ENCODE measurements at places on chromosomes 1 and 21. TPM values are rescaled to one million over a fixed set of nuclear protein-coding genes. Genes with fewer than 3 reads are reported as not detected.

The SMPDL3B gene
- 0.99 TPM for total RNA-seq

The GSTM4 gene
- 10.1 TPM for total RNA-seq

The S100A2 gene
- total RNA-seq: 26.2 TPM

The B4GALT3 gene
- total RNA-seq: 30.6 TPM

The BMP8B gene
- 4.2 TPM for total RNA-seq

The RAB7B gene
- total RNA-seq: 2.0 TPM
